ENCODE measurements at places on chromosomes 6 and 20.

DNA sequence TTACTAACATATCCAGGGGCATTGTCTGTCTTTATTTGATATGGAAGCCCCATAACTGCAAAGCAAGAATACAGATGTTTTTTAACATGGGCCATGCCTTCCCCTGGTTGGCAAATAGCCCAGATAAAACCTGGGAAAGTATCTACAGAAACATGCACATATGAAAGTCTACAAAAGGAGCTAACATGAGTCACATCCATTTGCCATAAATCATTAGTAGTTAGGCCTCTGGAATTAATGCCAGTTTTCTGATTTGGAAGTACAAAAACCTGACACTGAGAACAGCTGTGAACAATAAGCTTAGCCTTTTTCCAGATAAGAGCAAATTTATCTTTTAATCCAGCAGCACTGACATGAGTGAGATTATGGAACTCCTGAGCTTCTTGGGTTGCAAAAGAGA lies 418.0 kb upstream of the IMPG1 start:
- no peak for DNase-seq

- DNase-seq = no peak
Measured at GRCh38 chr6:37845026-37845911, 25.7 kb downstream of the ZFAND3 start.

GRCh38 chr6:7219310-7219709 lies 93.7 kb downstream of the SSR1 start:
- DNase-seq = no peak

GRCh38 chr6:143772116-143773086 lies 70.7 kb upstream of the LTV1 start:
- no peak for DNase-seq

DNA sequence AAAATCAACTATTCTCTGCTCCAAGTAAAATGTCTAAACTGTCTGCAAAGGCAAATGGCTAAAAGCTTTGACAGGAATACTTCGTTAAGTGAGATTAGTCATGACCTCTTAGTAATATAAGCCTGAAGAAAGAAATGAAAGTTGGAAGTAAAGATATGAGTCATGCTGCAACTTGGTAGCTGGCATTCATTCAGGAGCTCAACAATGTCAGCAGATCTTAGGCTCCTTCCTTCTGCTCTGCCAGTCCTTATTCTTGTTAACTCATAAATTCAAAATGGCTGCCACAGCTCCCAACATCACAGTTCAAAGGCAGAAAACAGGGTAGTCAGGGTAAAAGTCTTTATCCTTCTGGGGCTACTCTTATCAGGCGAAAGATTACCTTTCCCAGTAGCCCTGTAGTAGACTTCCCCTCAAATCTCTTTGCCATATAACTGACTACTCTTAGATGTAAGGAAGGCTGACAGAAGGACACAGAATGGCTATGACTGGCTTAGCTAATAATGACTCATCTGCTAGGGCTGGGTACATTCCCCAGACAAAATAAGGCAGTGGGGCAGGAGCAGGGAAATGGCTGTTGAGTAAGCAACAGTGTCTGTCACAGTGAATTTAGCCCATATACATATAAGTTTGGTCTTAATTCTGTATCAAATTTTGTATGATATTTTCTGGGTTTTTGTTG lies 24.4 kb upstream of the C6orf62 start:
- DNase-seq = peak; percentile 75

DNA sequence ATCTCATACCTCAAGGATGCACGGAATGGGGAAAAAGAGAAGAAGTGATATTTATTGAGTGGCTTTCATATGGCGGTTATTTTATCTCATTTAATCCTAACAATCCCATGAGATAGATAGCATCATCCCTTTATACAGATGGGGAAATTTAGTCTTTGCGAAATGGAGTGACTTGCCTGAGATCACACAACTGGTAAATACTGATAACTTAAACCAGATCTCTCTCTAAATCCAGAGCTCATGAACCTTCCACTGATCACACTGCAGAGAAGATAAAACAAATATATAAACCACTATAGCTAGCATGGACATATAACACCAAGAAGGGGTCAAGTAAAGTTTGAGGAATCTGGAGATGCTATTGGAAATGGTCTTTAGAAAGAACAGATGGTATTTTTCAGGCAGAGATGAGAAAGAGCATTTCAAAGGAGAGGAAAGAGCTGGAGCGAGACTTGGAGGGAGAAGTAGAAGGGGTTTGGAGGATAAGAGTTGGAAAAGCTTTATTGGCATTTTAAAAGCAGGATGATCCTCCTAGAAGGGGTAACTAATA lies 139.8 kb upstream of the TNFAIP3 start:
- DNase-seq = no peak

GRCh38 chr6:137102851-137103492 lies 58.2 kb upstream of the IL20RA start:
- DNase-seq = peak; percentile 38

DNA sequence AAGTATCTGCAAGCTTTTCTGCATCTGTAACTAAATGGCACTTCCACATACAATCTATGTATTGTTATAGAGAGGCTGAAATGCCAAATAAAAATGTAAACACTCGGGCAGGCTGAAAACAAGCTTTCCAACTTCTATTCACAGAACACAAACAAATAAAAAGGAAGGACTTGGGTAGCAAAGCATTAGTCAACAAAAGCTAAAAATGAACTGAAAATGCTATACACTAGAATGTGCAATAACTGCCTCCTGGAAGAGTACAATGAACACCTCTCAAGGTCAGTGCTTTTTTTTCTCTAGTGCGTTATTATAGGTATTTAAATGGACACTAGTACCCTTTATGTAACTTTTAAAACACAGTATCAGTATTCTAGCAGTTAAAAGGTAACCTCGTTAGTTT lies 31.4 kb downstream of the STK38 start:
- no peak for DNase-seq

DNA sequence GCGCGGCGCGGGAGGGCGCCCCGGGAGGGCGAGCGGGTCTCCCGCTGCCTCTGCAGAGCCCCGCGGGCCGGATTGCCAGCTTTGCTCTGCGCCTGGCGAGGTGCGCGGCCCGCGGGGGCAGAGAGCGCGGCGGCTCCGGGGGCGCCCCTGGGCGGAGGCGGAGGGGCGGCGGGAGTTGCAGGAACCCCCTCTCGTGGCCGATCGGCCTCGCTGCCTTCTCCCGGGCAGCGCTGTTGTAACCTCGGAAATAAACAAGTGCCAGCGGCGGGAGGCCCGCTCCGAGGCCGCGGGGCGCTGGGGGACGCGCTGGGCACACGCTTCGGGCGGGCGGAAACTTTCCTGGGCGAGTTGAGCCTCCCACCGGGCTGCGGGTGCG lies 1.2 kb downstream of the CDH4 start:
- DNase-seq = no peak

GRCh38 chr20:23086056-23086566 lies at the start of gene CD93:
TSS of gene CD93 (minus strand) at chr20:23086324. CDS start at chr20:23086192, 132 bp downstream.
- peak; percentile 36 for DNase-seq

DNA sequence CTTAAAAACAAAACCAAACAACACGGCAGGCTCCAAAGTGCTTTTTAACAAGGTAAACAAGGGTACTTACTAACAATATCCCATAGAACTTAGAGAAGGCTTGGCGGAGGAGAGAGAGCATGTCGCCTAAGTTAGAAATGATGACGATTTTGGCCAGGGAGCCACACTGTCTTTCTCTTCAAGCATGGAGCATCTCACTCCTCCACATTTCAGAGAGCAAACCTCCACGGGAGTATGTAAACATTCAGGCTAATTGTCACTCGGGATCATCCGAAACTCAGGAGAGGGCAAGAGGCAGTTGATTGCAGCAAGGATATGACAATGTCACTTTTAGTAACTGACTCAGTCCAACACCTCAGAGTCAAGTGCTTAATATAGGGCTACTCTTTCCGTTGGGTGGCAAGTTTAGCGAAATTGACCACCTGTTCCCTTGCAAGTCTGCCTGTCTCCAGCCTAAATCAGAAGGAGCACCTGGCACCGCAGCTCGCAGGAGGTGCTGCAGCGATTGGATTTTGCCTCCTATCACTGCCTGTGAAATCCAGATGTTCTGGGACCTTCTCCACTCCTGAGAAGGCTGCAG lies 65.8 kb upstream of the RPS6KA2 start:
- DNase-seq = no peak

GRCh38 chr20:34388000-34388399 lies 24.9 kb downstream of the ITCH start:
- DNase-seq = no peak

- DNase-seq = no peak
Measured at GRCh38 chr6:15343490-15344191, 97.8 kb downstream of the JARID2 start.

DNA sequence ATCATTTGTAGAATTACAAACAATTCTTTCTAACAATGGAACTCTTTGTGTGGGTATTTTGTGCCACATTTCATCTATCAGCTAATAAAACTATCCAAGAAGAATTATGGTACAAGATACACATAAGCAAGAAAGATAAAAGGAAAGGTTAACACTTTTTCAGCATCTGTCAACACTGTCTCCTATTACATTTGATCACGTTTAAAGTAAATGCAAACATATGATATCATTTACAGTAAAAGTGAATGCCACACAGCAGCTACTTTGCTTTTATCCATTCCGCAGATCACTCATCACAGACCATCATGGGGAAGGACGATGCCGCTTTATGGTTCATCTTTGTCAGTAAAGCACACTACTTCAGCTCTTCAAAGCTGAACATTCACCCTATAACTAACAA lies 456.4 kb upstream of the MANEA start:
- no peak for DNase-seq

Data from activated naive CD4-positive, alpha-beta T cell treated with anti-CD3 and anti-CD28 coated beads for 36 hours (primary cell).